K562 (cell line): ENCODE measurements at places on chromosomes 7 and 10. TPM values are rescaled to one million over a fixed set of nuclear protein-coding genes. Genes with fewer than 3 reads are reported as not detected.

DNA sequence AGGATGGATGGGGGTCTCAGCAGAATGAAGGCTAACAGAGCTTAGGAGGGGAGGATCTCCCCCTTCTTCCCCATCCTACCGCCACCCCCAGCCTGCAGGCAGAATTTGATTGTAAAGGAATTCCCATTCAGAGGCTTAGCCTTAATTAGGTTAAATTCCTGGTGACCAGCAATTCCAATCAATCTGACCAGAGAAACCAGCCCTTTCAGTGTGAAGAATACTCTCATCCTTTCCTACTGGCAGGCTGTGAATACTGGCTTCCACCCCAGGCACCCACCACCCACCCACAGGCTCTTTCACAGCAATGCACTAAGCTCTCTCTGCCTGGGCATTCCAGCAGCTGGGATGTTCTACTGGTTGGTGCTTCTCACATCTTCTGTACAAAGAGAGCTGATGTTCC lies 137.9 kb upstream of the LYZL1 start:
- no peak for DNase-seq

DNA sequence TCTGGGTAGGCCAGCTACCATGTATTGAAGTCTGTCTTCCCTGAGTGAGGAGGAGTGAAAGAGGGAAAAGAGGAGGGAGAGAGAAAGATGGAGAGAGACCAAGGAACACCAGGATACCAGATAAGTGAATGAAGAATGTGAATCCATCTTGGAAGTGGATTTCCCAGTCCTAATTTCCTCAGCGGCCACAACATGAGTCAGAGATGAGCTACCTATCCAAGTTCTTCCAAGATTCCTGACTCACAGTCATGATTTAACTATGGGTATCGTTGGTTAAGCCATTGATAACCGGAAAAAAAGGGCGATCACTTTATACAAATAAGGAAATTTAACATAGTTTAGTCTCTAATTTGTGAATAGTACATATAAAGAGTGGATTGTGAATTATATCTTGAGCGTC lies 561.8 kb downstream of the ATRNL1 start:
- no peak for DNase-seq

DNA sequence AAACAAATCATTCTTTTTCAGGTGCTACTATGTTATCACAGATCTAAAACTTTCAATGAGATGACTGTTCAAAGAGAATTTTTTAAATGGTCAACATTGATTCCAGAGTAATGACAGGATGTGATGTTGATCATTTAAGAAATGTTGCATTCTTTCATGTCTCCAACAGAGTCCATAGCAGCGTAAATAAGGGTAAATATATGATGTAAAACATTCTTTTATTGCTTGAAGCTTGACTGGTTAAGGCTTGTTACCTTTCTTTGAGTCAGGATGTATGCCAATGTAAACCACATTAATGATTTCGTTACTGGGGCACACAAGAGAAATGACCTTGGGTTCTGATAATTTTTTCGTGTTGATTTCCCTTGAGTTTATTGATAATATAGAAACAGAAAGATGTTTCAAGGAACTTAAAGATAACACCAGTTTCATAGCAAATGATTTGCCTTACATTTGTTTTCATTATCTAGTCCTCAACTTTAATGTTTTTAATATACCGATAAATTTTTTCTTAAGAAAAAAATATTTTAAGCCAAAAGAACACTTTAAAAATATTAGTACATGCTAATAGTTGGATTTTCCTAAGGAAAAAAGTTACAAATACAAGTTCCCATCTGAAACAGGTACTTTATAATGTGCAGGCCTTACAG lies 3.5 kb downstream of the STK17A start:
- no peak for DNase-seq

- DNase-seq, result no peak
Measured at GRCh38 chr10:25178411-25178810, 3.6 kb downstream of the GPR158 start.

DNA sequence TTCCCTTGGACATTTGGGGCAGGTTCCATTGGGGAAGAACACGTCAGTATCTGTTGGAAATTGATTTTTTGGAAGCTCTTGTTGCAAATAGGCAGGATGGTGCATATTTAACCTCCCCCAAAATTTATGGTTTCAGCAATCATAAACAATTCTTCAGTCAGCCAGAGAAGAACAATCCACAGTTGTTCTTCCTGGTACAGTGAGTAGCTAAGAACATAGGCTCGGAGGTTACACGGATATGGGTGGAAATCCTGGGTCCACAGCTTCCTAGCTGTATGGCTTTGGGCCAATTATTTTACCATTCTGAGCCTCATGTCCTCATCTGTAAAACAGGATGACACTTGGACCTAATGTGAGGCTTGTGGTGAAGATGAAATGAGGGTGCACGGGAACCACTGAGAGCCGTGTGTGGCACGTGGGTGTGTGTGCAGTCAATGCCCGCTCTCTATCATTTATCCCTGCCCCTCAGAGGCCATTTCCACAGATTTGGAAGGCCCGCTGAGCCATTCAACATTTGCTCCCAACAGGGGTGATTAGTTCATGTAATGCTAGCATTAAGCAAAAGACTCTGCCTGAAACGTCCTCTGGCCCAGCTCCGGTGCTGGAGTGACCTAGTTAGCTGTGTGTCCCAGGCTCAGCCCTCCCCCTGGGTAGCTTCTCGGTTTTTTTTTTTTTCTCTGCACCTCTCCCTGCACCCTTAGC lies 9.7 kb downstream of the CAMK1D start:
- DNase-seq, result no peak

DNA sequence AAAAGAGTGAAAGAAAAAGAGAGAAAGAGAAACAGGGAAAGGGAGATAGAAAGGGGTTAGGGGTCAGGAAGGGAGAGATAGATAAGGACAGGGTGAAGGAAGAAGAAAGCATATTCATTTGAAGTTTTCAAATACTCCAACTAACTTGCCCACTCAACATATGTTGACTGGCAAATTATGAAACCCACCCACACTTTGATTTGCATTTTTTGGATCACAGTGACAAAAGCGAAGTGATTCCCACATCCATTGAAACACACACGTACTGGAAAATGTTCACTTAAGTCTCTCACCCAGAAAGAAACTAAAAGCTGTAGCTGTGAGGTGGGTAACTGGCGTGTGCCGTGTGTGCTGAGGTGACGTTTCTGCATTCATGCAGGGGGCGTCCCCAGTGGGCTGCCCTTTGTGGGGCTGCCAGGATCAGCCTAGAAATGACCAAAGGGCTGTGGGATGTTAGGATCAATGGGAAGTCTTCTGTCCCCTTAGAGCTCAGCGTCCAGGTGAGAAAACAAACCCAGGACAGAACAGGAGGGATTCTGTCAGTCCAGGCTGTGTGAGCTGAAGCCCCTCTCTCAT lies 134.9 kb upstream of the ADARB2 start:
- DNase-seq, result no peak

DNA sequence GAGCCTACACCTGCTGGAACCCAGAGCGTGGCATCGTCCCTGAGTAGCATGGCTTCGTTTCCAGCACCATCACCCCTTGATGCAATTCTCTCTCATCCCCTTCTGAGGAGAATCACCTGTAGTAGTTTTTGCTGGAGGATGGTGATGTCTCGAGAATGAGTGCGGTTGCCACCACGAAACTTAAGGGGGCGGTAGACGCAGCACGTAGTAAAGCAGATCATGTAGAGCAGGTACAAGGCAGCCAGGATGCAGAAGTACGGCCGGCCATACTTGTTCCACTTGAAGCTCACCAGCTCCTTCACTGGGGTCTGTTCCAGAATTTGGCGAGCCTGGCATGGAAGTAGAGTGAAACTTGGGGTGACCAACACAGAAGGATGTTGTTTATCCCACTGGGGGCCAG lies 8.1 kb downstream of the TRPV5 start:
- peak; percentile 52 for DNase-seq

- DNase-seq, result peak; percentile 56
Measured at GRCh38 chr7:43077732-43078391, 34.6 kb upstream of the HECW1 start.

DNA sequence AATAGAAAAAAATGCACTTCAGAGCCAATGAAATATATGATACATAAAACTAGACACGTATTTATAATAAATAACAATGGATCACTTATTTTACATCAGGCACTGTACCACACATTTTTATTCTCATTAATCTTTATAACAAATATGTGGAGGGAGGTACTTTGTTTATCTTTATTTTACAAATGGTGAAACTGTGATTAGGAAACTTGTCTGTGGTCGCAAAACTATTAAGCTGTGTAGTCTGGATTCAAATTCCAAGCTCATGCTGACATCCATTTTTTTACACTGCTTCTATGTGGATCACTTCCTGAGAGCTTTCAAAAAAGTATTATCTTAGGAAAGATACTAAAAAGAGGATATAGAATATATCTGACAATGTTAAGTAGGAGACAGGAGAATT lies 978.6 kb downstream of the SORCS1 start:
- DNase-seq, result no peak

- no peak for DNase-seq
Measured at GRCh38 chr10:116274064-116274904, 1.3 kb upstream of the GFRA1 start.

DNA sequence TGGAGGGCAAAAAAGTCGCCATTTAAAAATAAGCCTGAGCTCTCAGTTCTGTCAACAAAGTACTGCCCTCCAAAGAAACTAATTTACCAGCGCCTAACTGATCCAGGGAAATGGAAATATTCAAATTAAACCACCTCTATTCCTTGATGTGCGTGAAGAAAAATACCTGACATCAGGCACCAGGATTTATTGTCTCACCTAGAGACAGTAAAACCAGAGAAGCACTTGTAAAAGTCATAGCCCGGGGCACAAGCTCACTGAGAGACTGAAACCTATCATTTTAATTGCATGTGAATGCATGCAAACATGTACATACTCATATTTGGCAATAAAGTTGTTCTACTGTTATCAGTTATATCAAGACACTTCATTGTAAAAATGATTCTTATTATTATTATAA lies 147.3 kb upstream of the VSTM2A start:
- DNase-seq, result no peak

- peak; percentile 48 for DNase-seq
Measured at GRCh38 chr7:36967387-36967786, 243.1 kb upstream of the AOAH start.

GRCh38 chr7:140360697-140361229 lies 37.6 kb downstream of the SLC37A3 start:
- DNase-seq, result no peak

- DNase-seq, result no peak
Measured at GRCh38 chr10:110174201-110174600, 33.2 kb upstream of the MXI1 start.

DNA sequence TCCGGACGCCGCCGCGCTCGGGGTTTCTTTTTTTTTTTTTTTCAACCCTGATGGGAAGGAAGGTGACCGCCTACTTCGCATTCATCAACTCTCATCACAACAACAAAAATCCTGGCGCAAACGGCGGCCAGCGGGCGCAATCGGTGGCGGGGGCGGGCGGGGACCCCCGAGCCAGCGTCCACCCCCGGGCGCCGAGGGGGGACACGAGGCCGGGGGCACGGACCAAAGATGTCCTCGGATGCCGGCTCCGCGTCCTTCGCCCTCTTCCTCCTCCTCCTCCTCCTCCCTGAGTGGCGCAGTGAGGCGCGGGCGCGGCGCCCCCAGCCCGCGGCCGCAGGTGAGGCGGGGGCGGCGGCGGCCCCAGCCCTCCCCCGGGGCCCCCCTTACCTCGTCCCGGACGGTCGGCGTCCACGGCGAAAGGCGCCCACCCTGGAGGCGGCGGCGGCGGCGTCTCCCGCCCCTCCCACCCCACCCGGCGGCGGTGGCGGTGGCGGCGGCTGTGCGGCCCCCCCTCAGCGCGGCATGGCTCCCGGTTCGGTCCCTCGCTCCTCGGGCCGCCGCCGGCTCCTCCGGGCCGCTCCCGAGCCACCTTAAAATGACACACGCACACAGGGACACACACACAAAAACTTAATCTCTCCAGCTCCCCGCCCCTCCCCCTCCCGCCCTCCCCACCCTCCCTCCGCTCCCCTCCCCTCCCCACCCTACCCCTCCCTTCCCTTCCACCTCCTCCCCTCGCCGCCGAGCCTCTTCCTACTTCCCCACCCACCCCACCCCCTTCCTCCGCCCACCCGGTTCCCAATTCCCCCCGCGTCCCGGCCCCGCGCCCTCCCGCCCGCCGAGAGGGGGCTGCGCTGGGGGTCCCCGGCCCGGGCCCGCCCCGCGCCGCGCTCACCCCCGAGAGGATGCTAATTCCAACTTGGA lies at the start of gene CTBP2:
CTBP2 (minus strand) TSS at position 632 of the 924 bp plus-strand sequence.
- peak; percentile 74 for DNase-seq

GRCh38 chr10:117950408-117950807 lies 96.3 kb downstream of the RAB11FIP2 start:
- DNase-seq, result no peak

DNA sequence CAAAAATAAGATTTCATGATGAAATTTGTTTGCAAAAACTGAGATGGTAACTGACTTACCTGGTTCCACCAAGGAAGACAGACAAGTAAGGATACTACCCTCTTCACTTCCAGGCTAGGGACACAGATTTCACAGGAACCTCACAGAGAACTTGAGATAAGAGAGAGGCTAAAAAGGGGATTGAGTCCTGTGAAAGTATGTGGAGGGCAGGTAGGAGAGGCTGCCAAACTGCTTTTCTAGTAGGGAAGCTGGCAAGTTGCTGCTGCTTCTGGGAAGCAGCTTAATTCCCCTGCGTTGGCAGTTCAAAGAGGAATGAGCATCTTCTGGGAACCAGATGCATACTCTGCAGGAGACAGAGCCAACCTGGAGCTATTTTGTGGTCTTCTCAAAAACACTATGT lies 841.6 kb downstream of the CCSER2 start:
- DNase-seq, result no peak

DNA sequence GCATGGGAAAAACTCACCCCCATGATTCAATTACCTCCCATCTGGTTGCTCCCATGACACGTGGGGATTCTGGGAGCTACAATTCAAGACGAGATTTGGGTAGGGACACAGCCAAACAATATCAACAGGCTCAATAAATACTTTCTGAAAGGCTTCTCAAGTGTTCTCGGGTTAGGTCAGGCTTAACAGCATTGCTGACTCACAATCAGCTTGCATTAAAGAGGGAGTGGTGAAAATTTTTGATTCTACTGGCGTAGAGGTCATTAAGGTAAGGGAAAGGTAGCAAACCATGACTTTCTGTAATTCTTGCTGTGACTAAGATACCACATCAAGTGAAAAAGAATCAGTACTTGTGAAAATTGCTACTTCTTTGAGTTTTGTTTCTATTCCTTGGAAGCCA lies 126.4 kb downstream of the JCAD start:
- DNase-seq, result no peak

CAMK2B gene
- total RNA-seq, result 0.29 TPM in 1 of 2 replicates, not detected in the other

NPSR1 gene
- total RNA-seq, result not detected in 2 replicates

AMPH gene
- not detected in 2 replicates for total RNA-seq

EBF3 gene
- total RNA-seq, result not detected in 2 replicates

GIMAP5 gene
- total RNA-seq, result 0.35 and 0.51 TPM in 2 replicates

BHLHA15 gene
- 2.0 and 2.4 TPM in 2 replicates for total RNA-seq

INPP5F gene
- 5.4 and 6.3 TPM in 2 replicates for total RNA-seq

SRRT gene
- 238 and 263 TPM in 2 replicates for total RNA-seq

BPGM gene
- 14.1 and 15.7 TPM in 2 replicates for total RNA-seq

TMEM273 gene
- 63.1 and 64.3 TPM in 2 replicates for total RNA-seq

CFAP70 gene
- total RNA-seq, result 0.86 and 0.92 TPM in 2 replicates

ARHGAP22 gene
- 28.1 and 29.3 TPM in 2 replicates for total RNA-seq

WIPF3 gene
- total RNA-seq, result 2.6 and 2.7 TPM in 2 replicates

THSD7A gene
- 0.02 and 0.04 TPM in 2 replicates for total RNA-seq
